Renal pelvis (tissue), 12 donors: ENCODE measurements at places on chromosomes 11 and 22. TPM values are rescaled to one million over a fixed set of nuclear protein-coding genes. Genes with fewer than 3 reads are reported as not detected.

GRCh38 chr11:106186630-106187029 lies 109.2 kb downstream of the AASDHPPT start:
- DNase-seq, result no peak

DNA sequence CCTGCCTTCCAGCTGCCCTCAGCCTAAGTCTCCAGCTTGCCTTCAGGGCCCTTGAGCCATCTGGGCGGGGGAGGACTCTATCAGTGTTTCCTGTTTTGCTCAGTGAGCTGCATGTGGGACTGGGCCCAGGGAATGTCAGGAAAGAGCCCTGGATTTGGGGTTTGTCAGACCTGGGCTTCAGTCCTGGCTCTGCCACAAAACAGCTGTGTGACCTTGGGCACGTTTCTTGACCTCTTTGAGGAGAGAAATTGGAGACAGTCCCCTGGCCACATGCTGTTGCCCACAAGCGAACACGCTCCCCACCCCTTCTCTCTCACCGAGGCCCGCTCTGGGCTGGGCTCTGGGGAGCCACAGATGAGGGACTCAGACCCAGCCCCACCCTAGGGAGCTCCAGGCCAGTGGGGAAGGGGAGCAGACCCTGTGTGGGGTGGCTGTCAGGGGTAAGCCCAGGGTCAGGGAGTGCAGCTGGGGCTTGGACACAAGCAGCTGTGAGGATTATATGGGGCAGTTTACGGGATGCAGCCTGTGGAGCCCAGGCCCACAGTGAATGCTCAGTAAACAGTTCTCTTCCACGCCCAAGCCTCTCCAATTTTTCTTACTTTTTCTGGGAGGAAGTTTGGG lies 12.3 kb downstream of the MYO7A start:
- no peak for DNase-seq

Gene LBHD1
- 8.6 TPM for polyA plus RNA-seq

GRCh38 chr22:48407256-48407955 lies 1420.3 kb downstream of the BRD1 start:
- DNase-seq, result no peak

DNA sequence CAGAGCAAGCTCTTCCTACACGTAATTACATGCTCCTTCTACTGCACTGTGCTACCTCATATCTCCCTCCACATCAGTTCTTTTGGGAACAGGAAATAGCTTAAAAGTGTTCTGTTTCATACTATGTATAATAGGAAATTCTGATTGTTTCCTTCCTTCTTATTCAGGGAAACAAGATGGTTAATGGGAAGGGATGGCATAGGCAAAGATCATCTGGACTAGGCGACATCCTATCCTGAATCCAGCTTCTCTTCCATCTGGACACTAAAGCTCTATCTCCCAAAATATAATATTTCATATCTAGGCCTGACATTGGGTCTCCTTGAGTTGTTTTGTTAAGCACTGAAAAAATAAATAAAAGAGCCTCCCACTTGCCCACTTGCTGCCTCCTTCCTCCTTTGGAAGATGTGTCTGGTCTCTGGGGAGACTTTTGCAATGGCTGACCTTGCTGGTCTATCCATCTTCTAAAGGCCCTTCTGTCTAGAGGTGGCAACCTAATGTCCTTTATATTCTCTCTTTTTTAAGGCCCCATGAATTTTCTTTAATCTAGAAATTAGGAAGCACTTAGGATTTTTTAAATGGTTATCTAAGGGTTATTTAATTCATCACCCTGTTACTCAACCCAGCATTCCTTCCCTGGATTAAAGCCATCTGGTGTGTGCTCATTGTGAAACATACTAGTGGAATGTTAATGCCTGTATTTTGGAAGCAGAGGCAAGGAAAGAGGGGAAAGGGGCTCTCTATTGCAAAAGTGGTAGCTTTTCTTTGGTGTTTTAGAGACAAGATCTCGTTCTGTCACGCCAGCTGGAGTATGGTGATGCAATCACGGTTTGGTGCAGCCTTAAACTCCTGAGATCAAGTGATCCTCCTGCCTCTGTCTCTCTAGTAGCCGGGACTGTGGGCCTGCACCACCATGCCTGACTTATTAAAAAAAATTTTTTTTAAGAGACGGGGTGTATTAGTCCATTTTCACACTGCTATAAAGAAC lies 20.6 kb downstream of the CLMP start:
- DNase-seq, result no peak

DNA sequence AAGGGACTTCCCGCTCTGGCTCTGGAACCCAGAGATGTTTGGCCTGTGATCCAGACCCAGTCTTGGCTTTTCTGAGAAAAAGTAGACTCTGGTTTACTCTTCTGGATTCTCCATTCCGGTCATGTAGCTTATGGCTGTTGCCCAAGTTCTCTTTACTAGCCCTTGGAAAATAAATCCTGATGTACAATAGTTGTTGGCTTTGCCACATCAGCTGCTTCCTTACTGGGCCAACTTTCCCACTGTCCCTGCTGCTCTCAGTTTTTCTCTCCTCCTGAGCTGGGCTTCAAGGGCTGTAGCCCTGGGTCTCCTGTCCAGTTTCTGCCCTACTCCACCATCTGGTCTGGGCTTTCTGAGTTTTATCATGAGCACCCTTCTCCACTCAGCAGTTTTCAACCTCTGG lies 12.5 kb downstream of the PATZ1 start:
- DNase-seq, result no peak

Gene SLC17A6
- not detected for polyA plus RNA-seq

DNA sequence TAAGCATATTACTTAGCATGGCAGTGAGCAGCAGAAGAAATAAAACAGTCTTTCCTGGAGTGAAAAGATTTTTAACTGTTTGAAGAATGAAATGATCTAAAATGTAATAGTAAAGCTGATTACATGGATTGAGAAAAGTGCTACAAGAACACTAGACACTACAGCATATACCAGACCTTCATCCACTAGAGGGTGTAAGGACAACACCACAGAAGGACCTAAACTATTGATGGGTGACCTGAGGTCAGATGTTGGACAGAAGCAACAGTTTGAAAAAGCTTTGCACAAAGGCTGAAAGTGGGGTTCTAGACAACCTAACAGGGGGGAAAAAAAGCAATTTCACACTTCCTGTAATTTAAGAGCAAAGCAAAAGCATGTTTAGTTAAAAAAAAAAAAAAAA lies 97.7 kb downstream of the RBFOX2 start:
- DNase-seq, result peak; percentile 75

GRCh38 chr11:120703358-120704152 lies 192.0 kb downstream of the GRIK4 start:
- no peak for DNase-seq

DNA sequence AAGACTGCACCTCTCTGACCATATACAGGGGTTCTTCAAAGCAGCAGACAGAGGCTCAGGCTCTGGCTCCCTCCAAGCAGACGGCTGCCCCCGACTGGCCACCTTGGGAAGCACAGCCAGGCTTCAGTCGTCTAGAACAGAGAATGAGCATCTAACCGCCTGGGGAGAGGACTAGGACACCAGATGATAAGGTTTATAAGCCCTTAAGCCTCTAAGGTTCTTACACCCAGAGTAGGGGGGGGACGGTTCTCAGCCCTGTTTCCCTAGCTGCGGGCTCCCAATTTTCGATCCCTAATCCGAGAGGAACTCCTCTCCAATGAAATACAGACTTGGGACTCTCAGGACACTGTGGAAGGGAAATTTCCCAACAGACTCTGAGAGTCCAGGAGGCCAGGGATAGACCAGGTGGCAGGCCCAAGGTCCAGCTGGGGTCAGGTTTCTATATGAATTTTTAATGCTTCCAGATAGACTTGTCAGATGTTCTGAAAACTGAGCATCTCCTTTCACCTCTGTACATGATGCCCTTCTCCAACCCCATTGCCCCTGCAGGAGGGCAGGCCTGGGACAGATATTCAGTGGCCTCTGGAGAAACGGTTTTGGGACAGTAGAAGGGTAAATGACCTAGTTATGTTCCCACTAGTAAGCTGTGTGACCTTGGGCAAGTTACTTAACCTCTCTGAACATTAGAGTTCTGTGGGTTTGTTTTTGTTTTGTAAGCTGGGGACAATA lies 20.2 kb downstream of the RTN4RL2 start:
- no peak for DNase-seq

DNA sequence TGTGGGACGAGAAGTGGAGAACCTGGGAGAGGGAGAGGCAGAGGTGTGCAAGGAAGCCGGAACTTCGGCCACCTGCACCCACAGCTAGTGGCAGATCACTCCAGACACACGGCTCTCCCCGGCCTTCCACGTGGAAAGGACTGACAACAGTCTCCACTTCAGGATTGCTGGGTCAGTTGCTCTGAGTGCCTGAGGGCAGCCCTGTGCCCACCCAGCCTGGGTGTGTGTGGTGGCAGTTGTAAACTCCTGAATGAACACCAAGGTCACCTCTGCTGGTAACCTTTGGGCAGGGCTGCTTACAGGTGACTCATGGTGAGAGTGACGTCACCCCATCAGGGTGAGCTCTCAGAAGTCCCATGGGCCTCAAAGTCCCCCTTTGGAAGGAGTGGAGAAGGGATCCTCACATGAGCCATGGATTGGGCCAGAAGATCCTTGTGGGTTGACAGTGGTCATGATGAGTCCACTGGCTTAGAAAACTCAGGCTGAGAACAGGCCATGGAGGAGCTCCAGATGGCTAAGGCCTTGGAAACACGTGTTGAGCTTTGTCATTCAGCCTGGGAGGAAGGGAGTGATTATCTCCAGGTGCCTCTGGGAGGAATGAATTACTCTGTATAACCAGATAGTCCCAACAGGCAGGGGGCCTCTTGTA lies 71.3 kb downstream of the BCR start:
- DNase-seq, result no peak

GRCh38 chr11:107592231-107592590 lies 1.3 kb downstream of the ELMOD1 start:
- no peak for DNase-seq

Gene MRGPRF
- 28.6 TPM for polyA plus RNA-seq

GRCh38 chr22:38623351-38623750 lies 32.8 kb downstream of the FAM227A start:
- DNase-seq, result no peak

- DNase-seq, result no peak
These were observed 1060.7 kb downstream of the FAM181B start for GRCh38 chr11:81673001-81673400.

DNA sequence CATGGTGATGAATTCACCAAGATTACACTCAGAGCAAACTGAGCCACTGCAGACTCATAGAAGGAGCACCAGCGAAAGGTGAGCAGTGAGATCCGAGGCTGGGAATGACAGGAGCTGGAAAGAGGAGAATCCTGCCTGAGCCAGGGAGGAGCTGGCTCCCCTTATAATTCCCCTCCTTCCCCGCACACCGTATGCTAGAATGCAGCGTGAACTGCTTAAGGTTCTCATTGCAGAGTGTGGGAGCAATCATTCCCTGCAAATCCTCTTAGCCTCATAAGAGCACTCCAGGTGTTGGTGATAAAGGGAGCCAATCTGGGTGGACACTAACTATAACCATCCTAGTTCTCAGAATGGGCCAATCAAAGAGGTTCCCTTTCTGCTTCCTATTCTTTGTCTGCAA lies 127.6 kb upstream of the TEAD1 start:
- no peak for DNase-seq

Gene COA4
- polyA plus RNA-seq, result 78.8 TPM

GRCh38 chr11:95762534-95762933 lies 27.0 kb downstream of the FAM76B start:
- DNase-seq, result no peak

Gene CDC42EP2
- 10.2 TPM for polyA plus RNA-seq

- no peak for DNase-seq
These were observed 20.5 kb upstream of the HEPHL1 start for GRCh38 chr11:94000659-94001058.

- no peak for DNase-seq
These were observed 74.0 kb upstream of the CLDN5 start for GRCh38 chr22:19598054-19598855.

GRCh38 chr22:22060200-22061084 lies 77.9 kb upstream of the TOP3B start:
- no peak for DNase-seq

Gene RASSF10
- polyA plus RNA-seq, result 33.3 TPM

GRCh38 chr11:43996318-43996717 lies 51.5 kb upstream of the ACCSL start:
- no peak for DNase-seq

GRCh38 chr22:18000441-18001039 lies 23.8 kb downstream of the MICAL3 start:
- DNase-seq, result no peak

GRCh38 chr11:69887330-69887729 lies 68.1 kb upstream of the FGF3 start:
- no peak for DNase-seq

DNA sequence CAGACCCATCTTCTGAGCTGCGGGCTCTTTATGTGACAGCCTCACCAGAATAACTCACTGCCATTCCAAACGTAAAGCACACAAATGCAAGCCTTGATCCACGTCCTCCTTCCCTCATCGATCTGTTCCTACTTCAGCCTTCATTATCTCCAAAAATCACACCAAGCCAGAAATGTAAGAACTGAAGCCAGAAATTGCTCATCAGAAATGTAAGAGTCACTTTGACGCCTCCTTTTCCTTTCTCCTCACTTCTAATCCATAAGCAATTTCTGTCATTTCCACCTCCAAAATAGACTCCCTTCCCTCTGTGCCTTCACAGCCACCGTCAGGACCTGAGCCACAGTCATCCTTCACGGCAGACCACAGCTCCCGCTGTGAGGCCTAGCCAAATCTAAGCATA lies 387.3 kb upstream of the B3GAT1 start:
- no peak for DNase-seq

- DNase-seq, result no peak
These were observed 81.0 kb upstream of the SLC6A5 start for GRCh38 chr11:20518323-20518834.
